ENCODE measurements at places on chromosomes 2 and 18.

GRCh38 chr18:10401521-10401920 lies 52.9 kb upstream of the APCDD1 start:
- DNase-seq: no peak

GRCh38 chr2:46340740-46341420 lies 43.7 kb downstream of the EPAS1 start:
- DNase-seq: no peak

DNA sequence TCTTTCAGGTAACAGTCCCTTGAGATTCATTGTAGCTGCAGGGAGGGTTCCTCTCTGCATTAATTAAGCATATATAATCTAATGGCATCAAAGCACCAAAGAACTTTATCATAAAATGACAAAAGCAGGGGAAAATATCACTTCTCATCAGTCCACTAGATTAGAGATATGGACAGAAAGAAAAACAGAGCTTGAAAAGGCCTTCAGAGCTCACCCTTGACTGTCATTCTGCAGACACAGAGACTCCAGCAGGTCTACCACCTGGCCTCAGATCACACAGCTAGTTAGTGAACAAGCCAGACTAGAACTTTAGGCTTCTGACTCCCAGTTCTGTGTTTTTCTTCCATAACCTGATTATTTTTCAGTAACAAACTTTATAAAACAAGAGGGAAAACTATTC lies 88.5 kb downstream of the FIGN start:
- DNase-seq: no peak

- no peak for DNase-seq
Measured at GRCh38 chr18:6610466-6610865, 119.0 kb upstream of the ARHGAP28 start.

DNA sequence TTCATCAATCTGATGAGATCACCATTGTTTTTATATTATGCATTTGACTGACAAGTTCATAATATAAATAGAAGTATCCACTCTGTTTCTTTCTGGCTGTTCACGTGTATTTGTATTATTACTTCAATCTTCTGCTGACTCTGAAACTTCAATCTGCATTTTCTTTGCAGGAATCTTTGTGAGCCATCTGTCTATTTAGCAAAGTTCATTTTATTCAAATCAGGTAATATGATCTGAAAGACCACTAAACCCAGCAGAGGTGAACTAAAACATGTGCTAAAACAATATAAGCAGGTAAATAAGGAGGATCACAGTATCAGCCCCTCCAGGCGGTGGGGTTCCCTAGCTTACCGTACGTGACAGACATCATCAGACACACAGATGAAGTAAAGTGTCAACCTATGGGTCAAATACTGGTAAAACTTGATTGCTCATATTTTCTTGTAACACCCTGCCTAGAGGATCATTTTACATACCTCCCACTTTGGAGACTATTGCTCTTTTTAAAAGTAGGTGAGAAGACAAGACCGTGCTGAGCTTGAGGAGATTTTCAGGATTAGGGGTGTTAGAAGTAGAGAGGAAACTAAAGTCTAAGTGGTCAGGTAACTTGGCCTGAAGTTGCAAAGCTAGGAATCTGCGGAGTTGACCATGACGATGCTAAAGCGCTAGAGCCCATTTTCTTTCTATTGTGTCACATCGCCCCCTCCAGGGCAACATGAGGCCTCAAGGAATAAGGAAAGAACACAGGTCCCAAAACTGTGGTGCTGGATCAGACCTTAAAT lies 9.0 kb downstream of the DTNB start:
- no peak for DNase-seq
